Prostate gland (tissue), 2 donors: ENCODE measurements at places on chromosomes 6 and 20. TPM values are rescaled to one million over a fixed set of nuclear protein-coding genes. Genes with fewer than 3 reads are reported as not detected.

GRCh38 chr20:112396-112795 lies 24.9 kb downstream of the DEFB125 start:
- H3K4me3 ChIP-seq: no peak overlapping the region
- H3K36me3 ChIP-seq: no peaks in the 10 kb centered on the region
- H3K27ac ChIP-seq: no peak overlapping the region
- DNase-seq: no peak

DNA sequence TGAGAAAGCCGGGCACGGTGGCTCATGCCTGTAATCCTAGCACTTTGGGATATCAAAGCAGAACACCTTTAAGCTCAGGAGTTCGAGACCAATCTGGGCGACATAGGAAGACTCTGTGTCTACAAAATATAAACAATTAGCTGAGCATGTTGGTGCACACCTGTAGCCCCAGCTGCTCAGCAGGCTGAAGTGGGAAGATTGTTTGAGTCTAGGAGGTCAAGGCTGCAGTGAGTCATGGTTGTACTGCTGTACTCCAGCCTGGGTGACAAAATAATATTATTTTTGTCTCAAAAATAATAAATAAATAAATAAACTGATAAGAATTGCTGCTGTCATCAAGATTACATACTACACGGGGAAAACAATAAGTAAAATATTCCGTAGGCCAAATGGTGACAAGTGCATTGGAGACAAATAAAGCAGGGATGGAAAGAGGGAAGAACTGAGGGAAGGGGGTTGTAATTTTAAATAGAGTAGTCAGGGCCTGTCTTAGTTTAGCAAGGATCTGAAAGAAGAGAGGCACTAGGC lies 14.0 kb upstream of the TOP1 start:
- H3K4me1 ChIP-seq: no peaks in the 10 kb centered on the region
- H3K4me3 ChIP-seq: no peak overlapping the region
- no peaks in the 10 kb centered on the region for H3K27me3 ChIP-seq
- no peak overlapping the region for H3K27ac ChIP-seq
- no peaks in the 10 kb centered on the region for H3K36me3 ChIP-seq

GRCh38 chr6:115583290-115583689 lies 477.4 kb downstream of the FRK start:
- DNase-seq: no peak
- no peak overlapping the region for H3K27ac ChIP-seq

GRCh38 chr6:1749041-1749440 lies 139.3 kb downstream of the FOXC1 start:
- H3K27me3 ChIP-seq: no peaks in the 10 kb centered on the region
- H3K4me1 ChIP-seq: no peaks in the 10 kb centered on the region
- DNase-seq: no peak

DNA sequence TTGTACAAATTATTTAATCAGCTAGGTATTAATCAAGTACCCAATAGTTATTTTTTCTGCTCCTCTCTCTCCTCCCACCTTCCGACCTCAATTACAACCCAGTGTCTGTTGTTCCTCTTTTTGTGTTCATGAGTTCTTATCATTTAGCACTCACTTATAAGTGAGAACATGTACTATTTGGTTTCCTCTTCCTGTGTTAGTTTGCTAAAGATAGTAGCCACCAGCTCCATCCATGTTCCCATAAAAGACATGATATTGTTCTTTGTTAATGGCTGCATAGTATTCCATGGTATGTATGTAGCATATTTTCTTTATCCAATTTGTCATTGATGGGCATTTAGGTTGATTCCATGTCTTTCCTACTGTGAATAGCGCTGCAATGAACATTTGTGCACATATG lies 652.8 kb upstream of the CITED2 start:
- no peak overlapping the region for H3K4me3 ChIP-seq
- H3K4me1 ChIP-seq: no peaks in the 10 kb centered on the region
- H3K36me3 ChIP-seq: no peaks in the 10 kb centered on the region

GRCh38 chr6:16964553-16965499 lies 137.0 kb upstream of the STMND1 start:
- peak; percentile 75 for DNase-seq
- H3K4me3 ChIP-seq: no peak overlapping the region
- H3K36me3 ChIP-seq: no peaks in the 10 kb centered on the region
- no peaks in the 10 kb centered on the region for H3K27me3 ChIP-seq
- H3K4me1 ChIP-seq: no peaks in the 10 kb centered on the region

DNA sequence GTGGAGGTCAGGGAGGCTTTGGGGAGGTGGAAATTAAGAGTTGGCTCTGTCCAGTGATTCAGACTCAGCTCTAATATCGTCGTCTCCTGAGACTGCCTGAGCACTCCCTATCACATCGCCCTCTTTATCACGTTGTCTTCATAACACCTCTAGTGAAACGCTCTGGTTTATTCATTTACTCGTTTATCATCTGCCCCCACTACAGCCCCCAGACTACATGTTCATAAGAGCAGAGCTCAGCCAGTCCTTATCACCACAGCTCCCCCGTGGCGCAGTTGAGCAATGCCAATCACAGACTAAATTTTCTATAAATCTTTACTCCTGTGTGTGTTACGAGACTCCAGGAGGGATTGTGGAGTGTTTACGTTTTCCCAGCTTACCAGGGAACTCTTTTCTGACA lies 316.2 kb downstream of the ADGRB3 start:
- no peak overlapping the region for H3K27ac ChIP-seq
- no peaks in the 10 kb centered on the region for H3K4me1 ChIP-seq
- no peaks in the 10 kb centered on the region for H3K36me3 ChIP-seq
- no peak overlapping the region for H3K4me3 ChIP-seq

DNA sequence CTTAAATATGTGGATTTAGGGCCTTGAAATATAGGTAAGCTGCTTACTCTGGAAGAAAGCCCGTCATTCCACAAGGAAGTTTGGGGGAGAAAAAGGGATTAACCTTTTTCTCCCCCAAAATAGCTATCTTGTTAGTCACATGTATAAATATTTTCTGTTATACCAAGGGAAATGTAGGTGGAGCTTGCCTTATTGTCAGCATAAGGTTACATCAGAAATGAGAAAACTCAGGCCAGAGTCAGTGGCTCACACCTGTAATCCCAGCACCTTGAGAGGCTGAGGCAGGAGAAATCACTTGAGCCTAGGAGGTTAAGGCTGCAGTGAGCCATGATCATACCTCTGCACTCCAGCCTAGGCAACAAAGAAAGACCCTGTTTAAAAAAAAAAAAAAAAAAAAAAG lies 129.9 kb downstream of the LRFN2 start:
- no peak for DNase-seq
- H3K4me1 ChIP-seq: no peaks in the 10 kb centered on the region
- no peak overlapping the region for H3K27ac ChIP-seq
- H3K36me3 ChIP-seq: no peaks in the 10 kb centered on the region
- no peak overlapping the region for H3K4me3 ChIP-seq

- peak overlapping the region; percentile 90 for H3K27ac ChIP-seq
- DNase-seq: peak; percentile 16
- H3K4me1 ChIP-seq: peaks cover 3% of the 10 kb centered on the region
- no peaks in the 10 kb centered on the region for H3K36me3 ChIP-seq
These were observed 504 bp downstream of the VPS16 start for GRCh38 chr20:2840967-2841531.

- no peak overlapping the region for H3K4me3 ChIP-seq
- no peaks in the 10 kb centered on the region for H3K36me3 ChIP-seq
- no peak overlapping the region for H3K27ac ChIP-seq
- no peaks in the 10 kb centered on the region for H3K27me3 ChIP-seq
These were observed 12.1 kb downstream of the MYLK2 start for GRCh38 chr20:31831211-31831610.

DNA sequence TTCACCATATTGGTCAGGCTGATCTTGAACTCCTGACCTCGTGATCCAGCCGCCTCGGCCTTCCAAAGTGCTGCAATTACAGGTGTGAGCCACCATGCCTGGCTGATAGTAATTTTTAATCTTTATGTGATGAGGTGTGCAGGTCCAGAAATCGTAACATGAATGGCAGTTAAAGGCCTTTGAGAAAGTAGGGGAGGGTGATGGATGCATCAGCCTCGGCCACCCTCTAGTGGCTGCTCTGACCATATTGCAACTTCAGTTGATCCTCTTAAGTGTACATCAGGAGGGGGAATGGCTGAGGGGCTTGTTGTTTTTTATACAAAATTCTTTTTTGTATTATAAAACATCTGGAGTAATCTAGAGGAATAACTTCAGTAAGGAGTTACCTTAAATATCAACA lies 193.0 kb downstream of the ZFAND3 start:
- no peaks in the 10 kb centered on the region for H3K27me3 ChIP-seq

DNA sequence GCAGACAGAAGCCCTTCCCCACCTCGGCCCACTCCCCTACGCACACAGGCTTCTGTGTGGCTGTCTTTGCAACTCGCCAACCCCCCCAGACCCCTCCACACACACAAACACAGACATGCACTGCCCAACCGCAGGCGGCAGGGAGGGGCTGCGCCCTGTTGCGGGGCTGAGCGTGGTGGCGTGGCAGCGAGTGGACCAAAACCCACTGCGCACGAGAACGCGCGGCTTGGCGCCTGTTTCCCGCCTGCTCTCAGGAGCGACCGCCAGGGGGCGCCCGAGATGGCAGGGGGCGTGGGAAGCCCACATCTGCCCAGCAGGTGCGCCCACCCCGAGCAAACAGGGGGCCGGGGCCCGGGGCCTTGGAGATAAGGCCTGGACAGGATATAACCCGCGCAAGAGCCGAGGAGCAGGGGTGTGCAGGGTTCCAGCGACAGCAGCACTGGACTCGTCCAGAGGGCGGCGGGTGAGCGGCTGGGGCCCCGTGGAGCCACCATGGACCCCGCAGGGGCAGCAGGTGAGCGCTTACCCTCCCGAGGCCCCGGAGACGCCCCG lies at the start of gene RBPJL:
RBPJL (plus strand) TSS at position 410 of the 552 bp plus-strand sequence; CDS start at position 493, 83 bp downstream.
- peaks cover 11% of the 10 kb centered on the region for H3K27me3 ChIP-seq
- H3K27ac ChIP-seq: no peak within 1 kb of the TSS
- H3K4me1 ChIP-seq: no peaks in the 10 kb centered on the region
- DNase-seq: no peak
- H3K4me3 ChIP-seq: no peak within 1 kb of the TSS

DNA sequence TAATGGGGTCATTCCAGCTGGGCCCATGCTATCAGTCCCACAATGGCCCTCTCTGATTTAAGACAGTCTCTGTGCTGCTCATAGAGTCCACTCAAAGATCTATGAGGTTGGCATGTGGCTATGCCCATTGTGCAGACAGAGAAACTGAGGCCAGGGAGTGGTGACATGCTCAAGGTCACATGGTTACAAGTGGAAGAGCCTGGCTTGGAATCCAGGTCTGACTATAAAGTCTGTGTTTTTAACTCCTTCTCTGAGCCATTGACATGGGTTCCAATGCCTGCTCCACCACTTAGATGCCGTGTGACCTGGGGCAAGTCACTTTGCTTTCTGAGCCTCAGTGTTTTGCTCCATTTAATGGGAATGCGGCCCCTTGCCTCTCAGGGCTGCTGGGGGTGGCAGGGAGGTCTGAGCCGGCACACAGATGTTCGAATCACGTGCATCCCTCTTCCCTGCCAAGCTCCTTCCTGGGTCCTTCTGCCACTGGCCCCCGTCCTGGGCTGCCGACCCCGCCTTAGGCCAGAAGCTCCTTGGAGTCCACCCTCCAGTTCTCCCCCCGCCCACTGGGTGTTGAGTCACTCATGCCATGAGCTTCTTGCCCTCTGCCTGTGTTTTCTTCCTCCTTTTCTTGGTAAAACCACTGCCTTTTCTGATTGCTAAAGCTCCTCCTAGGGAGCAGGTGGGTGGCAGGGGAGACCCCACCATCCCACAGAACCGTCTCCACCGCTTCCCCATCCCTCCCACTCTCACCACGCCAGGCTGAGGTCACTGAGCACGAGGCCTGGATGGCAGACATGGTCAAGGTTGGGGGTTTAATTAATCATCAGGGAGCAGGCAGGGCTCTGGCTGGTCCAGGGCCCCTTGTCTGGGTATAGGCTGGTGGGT lies 35.7 kb downstream of the CEBPB start:
- no peak overlapping the region for H3K4me3 ChIP-seq
- DNase-seq: no peak
- no peak overlapping the region for H3K27ac ChIP-seq
- H3K36me3 ChIP-seq: no peaks in the 10 kb centered on the region
- H3K4me1 ChIP-seq: no peaks in the 10 kb centered on the region
- H3K27me3 ChIP-seq: no peaks in the 10 kb centered on the region

DNA sequence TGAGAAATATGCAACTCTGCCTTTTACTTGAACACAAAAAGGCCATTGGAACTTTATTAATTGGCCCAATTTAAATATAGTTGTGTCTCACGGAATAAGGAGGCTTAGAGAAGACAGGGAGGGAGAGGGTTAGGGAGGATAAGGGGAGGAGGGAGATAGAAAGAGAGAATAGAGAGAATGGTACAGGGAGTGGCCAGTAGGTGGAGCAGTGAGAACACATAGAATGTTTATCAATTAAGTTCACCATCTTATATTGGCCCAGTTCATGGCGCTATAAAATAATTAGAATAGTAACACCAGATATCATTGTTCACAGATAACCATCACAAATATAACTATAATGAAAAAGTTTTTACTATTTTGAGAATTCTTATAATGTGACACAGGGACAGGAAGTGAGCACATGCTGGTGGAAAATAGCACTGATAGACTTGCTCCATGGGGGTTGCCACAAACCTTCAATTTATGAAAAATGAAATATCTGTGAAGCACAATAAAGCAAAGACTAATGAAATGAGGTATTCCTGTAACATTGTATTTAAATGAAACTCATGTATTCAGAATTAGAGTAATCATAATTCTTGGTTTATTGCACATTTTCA lies 374.1 kb upstream of the MANEA start:
- H3K27ac ChIP-seq: no peak overlapping the region
- no peaks in the 10 kb centered on the region for H3K36me3 ChIP-seq
- no peaks in the 10 kb centered on the region for H3K4me1 ChIP-seq
- H3K27me3 ChIP-seq: no peaks in the 10 kb centered on the region
- DNase-seq: peak; percentile 7

- H3K4me3 ChIP-seq: no peak overlapping the region
- H3K27me3 ChIP-seq: no peaks in the 10 kb centered on the region
- DNase-seq: no peak
- H3K4me1 ChIP-seq: no peaks in the 10 kb centered on the region
These were observed 81.0 kb downstream of the NDUFAF5 start for GRCh38 chr20:13865791-13866351.

DNA sequence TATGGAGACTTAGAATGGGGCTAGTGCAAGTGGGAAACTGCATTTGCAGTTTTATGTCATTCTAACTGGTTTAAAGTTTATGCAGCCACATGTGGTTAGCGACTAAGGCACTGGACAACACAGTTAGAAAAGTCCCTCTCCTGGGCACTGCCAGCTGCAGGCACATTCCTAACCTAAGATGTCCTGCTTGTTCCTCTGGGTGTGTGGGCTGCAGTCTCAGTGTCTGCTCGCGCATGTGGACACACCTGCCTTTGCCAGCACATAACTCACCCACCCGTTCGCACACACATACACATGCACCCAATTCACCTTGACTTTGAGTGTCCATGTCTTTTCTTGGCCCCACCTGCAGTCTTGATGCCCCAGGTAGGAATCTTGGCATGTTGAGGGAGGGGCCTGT lies 18.5 kb upstream of the SLC22A2 start:
- H3K27me3 ChIP-seq: no peaks in the 10 kb centered on the region
- no peak overlapping the region for H3K27ac ChIP-seq
- no peaks in the 10 kb centered on the region for H3K36me3 ChIP-seq
- no peak overlapping the region for H3K4me3 ChIP-seq

SCAF8 gene
- 53.5 TPM for total RNA-seq

RBBP8NL gene
- total RNA-seq: 10.9 TPM

ITPA gene
- total RNA-seq: 48.0 TPM

AKAP12 gene
- total RNA-seq: 159 TPM

BNIP5 gene
- total RNA-seq: 0.34 TPM
